GM19239 (cell line): ENCODE measurements at places on chromosomes 12 and 14.

GRCh38 chr12:28421374-28421773 lies 231.1 kb downstream of the CCDC91 start:
- no peak for DNase-seq

GRCh38 chr14:68710776-68711175 lies 82.1 kb downstream of the ZFP36L1 start:
- no peak for DNase-seq

GRCh38 chr12:48815126-48816110 lies 2.9 kb upstream of the CACNB3 start:
- DNase-seq = peak; percentile 52

- DNase-seq = no peak
Observed at GRCh38 chr12:53424626-53425514, 1.2 kb downstream of the AMHR2 start.

- DNase-seq = no peak
Observed at GRCh38 chr14:22188318-22188717, 400.7 kb downstream of the DAD1 start.

GRCh38 chr14:90782892-90783291 lies 33.3 kb downstream of the TTC7B start:
- DNase-seq = no peak

DNA sequence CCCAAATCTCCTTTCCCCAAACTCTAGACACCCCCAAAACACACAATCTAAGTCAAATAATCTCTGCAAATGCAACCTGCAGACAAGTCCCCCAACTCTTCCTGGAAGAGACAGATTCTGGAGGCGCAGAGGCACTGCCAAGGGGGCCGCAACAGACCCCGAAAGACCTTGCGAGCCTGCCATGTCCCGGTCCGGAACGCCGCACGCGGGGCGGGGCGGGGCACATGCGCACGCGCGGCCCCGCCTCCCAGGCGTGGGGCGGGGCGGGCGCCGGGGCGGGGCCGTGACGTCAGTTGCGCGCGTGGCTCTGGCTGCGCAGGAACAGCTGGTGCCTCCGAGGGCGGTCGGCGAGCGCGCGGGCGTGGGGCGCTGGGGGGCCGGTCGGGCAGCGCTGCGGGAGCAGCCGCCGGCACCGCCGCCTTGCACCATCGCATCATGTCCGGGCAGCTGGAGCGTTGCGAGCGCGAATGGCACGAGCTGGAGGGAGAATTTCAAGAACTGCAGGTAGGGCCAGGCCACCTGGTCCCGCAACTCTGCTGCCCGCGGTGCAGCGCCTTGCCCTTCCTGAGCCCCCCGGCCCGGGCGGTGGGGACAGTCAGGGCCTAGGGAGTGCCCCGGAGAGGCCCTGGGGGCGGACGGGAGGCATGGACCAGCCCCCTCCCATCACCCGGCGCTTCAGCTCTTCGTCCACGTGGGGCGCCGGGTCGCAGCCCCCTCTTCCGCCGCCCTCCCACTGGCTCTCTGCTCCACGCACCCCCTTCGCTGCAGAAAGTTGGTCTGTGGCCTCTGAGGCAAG lies at the start of gene TMEM120B:
TMEM120B (plus strand) TSS at position 292 of the 796 bp plus-strand sequence; CDS start at position 436, 144 bp downstream.
- DNase-seq = peak; percentile 79

DNA sequence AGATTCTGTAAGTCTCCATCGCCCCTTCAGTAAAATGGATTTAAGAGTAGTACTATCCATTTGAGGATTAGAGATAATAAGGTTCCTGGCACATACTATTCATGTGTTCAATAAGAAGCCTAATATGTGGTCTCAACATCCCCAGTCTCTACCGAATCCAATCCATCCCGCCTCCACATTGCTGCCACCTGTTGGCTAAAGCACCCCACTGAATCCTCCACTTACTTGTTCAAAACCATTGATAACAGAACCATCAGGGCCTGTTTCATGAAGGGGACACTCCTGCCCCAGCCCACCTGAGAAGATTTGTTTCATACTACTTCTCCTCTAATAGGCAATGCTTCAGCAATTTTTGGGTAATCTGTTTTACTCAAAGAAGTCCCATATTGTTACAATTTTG lies 147.5 kb downstream of the SLC2A13 start:
- DNase-seq = no peak

DNA sequence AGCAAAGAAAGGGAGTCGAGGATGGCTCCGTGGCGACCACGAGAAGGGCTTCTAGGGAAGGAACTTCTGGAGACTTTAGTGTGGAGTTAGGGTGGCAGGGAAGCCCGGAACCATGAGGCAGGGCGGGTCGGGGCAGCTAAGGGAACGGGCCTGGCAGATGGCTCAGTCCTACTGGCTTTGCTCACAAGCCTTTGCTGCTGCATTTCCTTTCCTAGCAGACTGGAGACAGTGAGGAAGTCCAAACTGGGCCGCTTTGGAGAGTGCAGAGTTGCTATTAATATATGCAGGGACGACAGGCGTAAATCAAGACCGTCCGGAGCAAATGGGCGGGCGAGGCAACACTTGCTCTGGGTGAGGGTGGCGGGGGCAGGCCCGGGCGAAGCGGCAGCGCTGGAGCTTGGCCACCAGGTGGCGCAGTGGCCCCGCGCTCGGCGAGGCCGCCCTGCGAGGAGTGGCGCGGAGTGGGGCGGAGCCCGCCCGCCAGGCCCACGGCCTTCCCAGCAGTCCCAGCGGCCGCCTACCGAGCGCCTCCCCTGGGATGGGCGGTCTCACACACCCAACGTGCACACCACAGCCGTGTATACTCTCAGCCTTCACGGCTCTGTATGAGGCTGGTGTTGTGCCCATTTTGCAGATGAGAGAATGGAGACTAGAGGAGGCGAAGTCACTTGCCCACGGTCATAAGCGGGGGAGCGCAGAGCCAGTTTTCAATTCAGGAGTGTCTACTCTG lies 24.4 kb upstream of the LRTM2 start:
- DNase-seq = peak; percentile 92

DNA sequence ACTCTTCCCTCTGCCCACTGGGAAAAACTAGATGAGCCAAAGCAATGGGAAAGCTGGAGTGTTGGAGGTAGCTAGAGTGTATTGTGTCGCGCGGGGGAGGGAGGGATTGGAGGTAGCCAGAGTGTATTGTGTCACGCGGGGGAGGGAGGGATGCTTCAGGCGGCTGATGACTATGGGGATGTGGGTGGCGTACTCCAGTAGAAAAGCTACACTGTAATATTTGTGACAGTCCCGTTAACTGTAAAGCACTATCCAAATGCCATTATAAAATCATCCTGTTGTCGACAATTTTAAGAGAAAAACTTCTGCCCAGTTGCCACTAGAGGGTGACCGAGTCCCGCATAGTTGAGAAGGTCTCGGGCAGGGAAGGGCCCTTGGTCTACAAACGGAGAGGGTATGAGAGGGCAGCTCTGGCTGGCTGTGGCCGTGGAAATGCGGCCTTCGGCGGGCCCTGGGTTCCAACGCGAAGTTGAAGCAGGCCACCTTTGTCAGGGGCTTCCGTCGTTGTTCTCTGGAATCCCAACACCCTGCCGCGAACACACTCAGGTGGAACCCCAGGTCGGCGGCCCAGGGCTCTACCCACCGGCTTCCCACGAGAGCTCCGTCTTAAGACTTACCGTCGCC lies 15.1 kb upstream of the PLEK2 start:
- peak; percentile 80 for DNase-seq
